ENCODE measurements at places on chromosomes 1 and 21. TPM values are rescaled to one million over a fixed set of nuclear protein-coding genes. Genes with fewer than 3 reads are reported as not detected.

DNA sequence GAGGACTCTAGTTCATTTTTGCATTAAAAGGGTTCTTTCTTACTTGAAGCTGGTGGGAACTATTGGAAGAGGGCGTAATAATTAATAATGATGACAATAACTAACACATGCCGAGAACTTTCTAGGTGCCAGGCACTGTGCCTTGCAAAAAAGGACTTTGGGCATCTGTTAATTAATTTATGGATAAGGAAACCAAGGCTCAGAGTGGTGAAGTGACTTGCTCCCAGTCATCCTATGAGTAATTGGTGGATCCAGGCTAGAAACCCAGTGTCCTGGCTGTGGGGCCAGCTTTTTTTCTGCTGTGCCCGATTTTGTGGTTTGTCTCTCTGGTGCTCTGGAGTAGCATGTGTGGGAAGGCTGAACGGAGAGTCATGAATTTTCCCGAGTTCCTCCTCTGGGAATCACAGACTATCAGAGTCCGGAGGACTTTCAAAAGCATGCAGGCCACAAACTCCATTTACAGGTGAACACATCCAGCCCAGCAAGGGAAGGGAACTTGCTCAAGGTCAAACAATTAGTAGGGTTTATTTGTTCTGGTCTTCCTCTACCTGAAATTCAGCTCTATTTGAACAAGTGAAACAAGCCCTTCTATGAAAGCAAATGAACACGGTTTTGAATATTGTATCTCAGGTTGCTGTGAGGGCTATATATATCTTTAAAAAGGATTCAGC is 23.4 kb downstream of the ROR1 start:
- no peak overlapping the region for H3K27ac ChIP-seq
- no peaks in the 10 kb centered on the region for H3K4me1 ChIP-seq
- no peaks in the 10 kb centered on the region for H3K36me3 ChIP-seq
- no peak for DNase-seq

Gene GRIK3
- 10.0 TPM for total RNA-seq

DNA sequence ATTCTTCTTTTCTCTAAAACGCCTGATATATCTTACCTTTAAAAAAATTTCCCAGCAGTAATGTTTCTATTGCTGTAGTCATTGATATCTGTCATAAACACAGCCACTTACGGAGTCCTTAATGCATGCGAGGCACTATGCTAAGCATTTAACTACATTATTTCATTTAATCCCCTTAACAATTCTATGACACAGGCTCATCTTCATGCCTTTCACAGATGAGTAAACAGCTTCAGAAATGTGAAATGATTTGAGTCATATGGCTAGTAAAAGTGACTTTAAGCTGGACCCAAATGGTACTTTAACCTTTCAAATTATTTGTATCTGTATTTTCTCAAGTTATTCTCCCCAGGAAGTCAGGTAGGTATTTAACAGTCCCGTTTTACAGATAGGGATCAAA is 125.1 kb upstream of the FGGY start:
- H3K4me3 ChIP-seq: no peak overlapping the region
- H3K27me3 ChIP-seq: no peaks in the 10 kb centered on the region
- H3K27ac ChIP-seq: no peak overlapping the region
- no peaks in the 10 kb centered on the region for H3K36me3 ChIP-seq

Gene TACSTD2
- total RNA-seq: 230 TPM

DNA sequence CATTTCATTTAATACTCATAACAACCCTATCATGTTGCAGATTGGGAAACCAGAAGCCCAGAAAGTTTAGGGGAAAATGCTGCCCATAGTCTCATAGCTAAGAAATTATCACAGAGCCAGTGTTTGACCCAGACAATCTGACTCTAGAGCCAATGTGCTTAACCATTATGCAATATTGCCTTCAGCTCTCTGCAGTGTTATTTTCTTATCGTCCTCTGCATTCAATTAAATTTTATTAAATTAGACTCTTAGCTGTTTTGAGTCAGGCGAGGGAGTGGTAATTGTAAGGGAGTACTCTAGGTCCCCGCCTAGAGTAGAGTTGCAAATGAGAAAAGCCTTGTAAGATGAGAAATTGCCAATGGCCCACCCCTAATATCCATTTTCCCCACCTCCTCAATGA is 191.1 kb downstream of the TTLL7 start:
- no peak overlapping the region for H3K27ac ChIP-seq
- no peak for DNase-seq
- H3K36me3 ChIP-seq: no peaks in the 10 kb centered on the region
- no peaks in the 10 kb centered on the region for H3K27me3 ChIP-seq

GRCh38 chr1:29195881-29196291 is 14.2 kb upstream of the SRSF4 start:
- no peak overlapping the region for H3K27ac ChIP-seq
- H3K36me3 ChIP-seq: no peaks in the 10 kb centered on the region
- H3K4me3 ChIP-seq: no peak overlapping the region
- no peaks in the 10 kb centered on the region for H3K27me3 ChIP-seq
- no peaks in the 10 kb centered on the region for H3K4me1 ChIP-seq
- DNase-seq: no peak

- H3K27ac ChIP-seq: no peak overlapping the region
- H3K4me3 ChIP-seq: no peak overlapping the region
- H3K36me3 ChIP-seq: no peaks in the 10 kb centered on the region
- H3K27me3 ChIP-seq: no peaks in the 10 kb centered on the region
- DNase-seq: no peak
Observed at GRCh38 chr1:175188936-175189335, 3.6 kb downstream of the KIAA0040 start.

- H3K36me3 ChIP-seq: no peaks in the 10 kb centered on the region
- no peak for DNase-seq
- H3K4me3 ChIP-seq: no peak overlapping the region
- H3K27me3 ChIP-seq: no peaks in the 10 kb centered on the region
Observed at GRCh38 chr21:41054018-41054578, 113.9 kb upstream of the BACE2 start.

DNA sequence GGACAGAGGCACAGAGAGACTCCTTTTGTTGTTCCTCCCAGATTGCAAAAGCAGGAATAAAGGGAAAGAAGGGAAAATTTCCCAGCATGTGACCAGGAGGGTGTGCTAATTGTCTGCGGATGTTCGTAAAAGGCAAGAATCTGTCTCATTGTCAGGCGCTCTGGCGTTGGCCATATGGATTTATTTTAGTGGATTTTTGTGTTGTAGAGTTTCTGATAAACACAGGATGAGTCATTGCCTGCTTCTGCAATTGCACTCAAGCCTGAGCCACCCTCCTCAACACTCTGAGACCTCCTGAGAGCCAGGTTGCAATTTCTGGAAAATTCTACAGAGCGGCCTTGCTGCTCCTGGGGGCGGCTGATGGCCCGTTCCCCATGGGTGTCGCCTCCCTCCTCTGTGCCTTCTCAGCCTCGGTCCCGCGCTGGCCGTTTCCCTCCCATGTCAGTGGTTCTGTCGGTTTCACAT is 227.7 kb downstream of the KAZN start:
- no peak for DNase-seq
- no peaks in the 10 kb centered on the region for H3K27me3 ChIP-seq
- H3K36me3 ChIP-seq: no peaks in the 10 kb centered on the region

DNA sequence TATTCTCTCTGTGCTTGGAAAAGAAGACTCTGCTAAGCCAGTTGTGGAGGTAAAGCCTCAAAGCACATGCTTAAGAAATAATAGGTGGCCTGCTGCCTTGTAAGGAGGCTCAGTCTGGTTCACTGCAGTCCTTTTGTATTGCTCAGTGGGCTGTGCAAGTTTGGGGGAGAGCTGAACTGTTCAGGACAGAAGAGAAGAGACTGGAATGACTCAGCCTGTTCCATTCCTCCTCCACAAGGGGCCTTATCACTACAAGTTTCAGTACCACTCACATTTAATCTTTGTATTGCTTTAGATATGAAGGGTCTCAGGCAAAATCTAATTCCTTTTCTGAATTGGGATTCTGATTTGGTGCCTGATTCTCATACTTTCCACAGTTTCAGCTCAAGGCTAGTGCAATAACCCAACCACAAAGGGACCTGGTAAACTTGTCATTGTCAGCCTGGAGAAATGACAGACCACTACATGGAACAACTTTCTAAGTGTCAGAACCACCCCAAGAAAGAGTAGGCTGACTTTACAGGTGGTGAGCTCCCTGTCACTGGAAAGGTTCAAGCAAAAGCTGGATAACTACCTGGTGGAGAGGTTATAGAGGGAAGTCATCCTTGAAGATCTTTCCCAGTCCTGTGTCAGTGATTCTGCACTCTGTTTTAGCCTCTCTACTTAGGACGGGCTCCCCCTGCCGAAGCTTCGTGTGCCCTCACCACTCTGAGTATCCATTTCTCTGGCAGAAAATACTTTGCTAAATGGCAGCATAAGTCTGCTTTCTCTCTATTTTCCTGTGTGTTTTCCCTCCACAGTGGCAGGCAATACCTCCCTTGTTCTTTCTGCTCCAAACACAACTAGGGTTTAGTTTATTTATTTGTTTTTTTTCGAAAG is 162.9 kb upstream of the GJB5 start:
- no peak overlapping the region for H3K27ac ChIP-seq
- no peaks in the 10 kb centered on the region for H3K4me1 ChIP-seq
- H3K27me3 ChIP-seq: no peaks in the 10 kb centered on the region
- H3K4me3 ChIP-seq: no peak overlapping the region
- H3K36me3 ChIP-seq: no peaks in the 10 kb centered on the region
- no peak for DNase-seq

Gene SYTL1
- total RNA-seq: 22.3 TPM

- no peak overlapping the region for H3K27ac ChIP-seq
- no peak overlapping the region for H3K4me3 ChIP-seq
- no peaks in the 10 kb centered on the region for H3K27me3 ChIP-seq
Observed at GRCh38 chr1:240691501-240691900, 79.5 kb upstream of the GREM2 start.

- H3K27ac ChIP-seq: no peak overlapping the region
- no peaks in the 10 kb centered on the region for H3K4me1 ChIP-seq
- DNase-seq: no peak
- no peaks in the 10 kb centered on the region for H3K36me3 ChIP-seq
- H3K27me3 ChIP-seq: no peaks in the 10 kb centered on the region
Observed at GRCh38 chr1:51956528-51957509, 33.7 kb downstream of the RAB3B start.

Gene SPRR2E
- not detected for total RNA-seq

- H3K27me3 ChIP-seq: peaks cover 42% of the 10 kb centered on the region
- DNase-seq: no peak
- H3K36me3 ChIP-seq: no peaks in the 10 kb centered on the region
- H3K27ac ChIP-seq: no peak overlapping the region
- H3K4me1 ChIP-seq: no peaks in the 10 kb centered on the region
Observed at GRCh38 chr21:36661511-36662309, 37.2 kb upstream of the SIM2 start.

- H3K4me3 ChIP-seq: no peak overlapping the region
- H3K27me3 ChIP-seq: no peaks in the 10 kb centered on the region
- H3K27ac ChIP-seq: no peak overlapping the region
Observed at GRCh38 chr1:155458111-155458510, 104.5 kb downstream of the ASH1L start.

Gene SPRR2B
- total RNA-seq: not detected

Gene ANKRD34A
- 0.98 TPM for total RNA-seq

DNA sequence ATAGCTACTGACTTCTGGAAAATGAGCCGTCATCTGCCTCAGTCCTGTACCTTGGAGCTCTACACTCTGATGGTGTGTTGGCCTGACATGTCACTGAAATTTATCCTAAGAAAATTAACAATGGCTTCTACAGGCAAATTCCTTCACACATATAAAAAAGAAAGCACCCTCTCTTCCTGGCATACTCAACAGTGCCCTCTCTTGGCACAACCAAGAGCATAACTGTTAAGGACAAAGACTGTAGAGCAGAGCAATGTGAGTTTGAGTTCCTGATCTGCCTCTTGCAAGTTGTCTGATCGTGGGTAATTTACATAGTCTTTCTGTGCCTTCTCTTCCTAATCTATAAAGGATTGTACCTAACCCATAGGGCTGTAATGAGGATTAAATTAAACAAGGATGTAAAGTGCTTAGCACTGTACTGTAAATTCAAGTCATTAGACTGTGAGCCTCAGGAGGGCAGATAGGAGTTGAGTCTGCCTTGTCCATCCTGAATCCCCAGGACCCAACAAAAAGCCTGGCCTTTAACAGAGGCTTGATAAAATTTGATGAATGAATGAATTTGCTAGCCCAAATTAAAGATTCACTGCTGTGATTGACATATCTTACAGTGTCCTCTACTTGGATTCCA is 83.5 kb downstream of the SYF2 start:
- no peaks in the 10 kb centered on the region for H3K27me3 ChIP-seq
- DNase-seq: no peak
- H3K36me3 ChIP-seq: no peaks in the 10 kb centered on the region
- H3K27ac ChIP-seq: no peak overlapping the region
- no peaks in the 10 kb centered on the region for H3K4me1 ChIP-seq

GRCh38 chr1:95168028-95168427 is 50.9 kb downstream of the TLCD4 start:
- DNase-seq: no peak
- no peak overlapping the region for H3K4me3 ChIP-seq
- no peak overlapping the region for H3K27ac ChIP-seq
- no peaks in the 10 kb centered on the region for H3K27me3 ChIP-seq
- no peaks in the 10 kb centered on the region for H3K36me3 ChIP-seq

Gene KCNK1
- total RNA-seq: 9.1 TPM

Gene TCHH
- 0.15 TPM for total RNA-seq

DNA sequence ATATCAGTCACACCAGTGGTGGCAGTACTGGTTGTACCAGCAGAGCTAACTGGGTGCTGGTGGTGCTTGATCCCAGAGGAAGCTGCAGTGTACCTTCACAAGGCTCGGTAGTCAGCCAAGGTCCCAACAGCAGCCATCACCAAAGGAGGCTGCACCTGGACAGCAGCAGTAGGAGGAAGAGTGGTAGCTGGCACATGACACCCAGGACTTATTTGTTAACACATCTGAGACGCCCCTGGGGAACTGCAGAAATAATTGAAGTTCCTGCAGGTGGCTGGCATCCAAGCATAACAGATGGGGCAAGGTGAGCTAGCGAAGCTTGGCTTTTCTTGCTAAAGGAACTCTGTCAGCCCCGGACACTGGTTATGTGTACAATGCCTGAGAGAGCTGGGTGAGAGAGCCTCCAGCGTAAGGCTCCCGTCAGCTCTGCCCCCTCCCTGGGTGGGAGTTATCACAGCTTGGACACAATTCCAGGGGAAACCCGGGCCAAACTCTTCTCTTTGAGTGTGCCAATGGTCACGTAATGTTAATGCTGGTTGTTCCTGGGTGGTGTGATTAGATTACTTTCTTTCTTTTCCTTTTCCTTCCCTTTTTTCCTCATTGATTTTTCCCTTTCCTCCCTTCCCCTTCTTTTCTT is 29.1 kb upstream of the PARP1 start:
- H3K4me1 ChIP-seq: no peaks in the 10 kb centered on the region
- H3K36me3 ChIP-seq: no peaks in the 10 kb centered on the region
- no peak overlapping the region for H3K27ac ChIP-seq
- no peaks in the 10 kb centered on the region for H3K27me3 ChIP-seq
- DNase-seq: no peak

DNA sequence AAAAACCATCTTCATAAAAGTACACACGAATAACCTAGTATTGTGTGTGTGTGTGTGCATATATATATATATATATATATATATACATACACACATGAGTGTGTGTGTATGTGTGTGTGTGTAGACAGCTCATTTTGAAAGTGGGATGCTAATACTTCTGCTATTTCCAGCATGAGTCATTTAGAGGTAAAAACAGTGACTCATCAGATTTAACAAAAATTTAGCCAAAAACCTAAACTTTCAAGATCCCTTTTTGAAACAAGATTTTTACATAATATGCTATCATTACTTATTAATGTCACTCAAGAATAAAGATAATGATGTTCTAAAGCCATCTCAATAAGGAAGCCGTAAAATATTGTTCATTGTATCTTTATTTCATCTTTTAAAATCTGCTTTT is 35.6 kb upstream of the ADGRL4 start:
- H3K4me3 ChIP-seq: no peak overlapping the region
- no peak overlapping the region for H3K27ac ChIP-seq
- no peaks in the 10 kb centered on the region for H3K36me3 ChIP-seq
- no peak for DNase-seq

Gene TTC39A
- total RNA-seq: 72.1 TPM

Gene HCRTR1
- not detected for total RNA-seq
